ENCODE measurements at places on chromosomes 2 and 18. TPM values are rescaled to one million over a fixed set of nuclear protein-coding genes. Genes with fewer than 3 reads are reported as not detected.

- no peak overlapping the region for H3K27ac ChIP-seq
- no peaks in the 10 kb centered on the region for H3K4me1 ChIP-seq
- no peak for DNase-seq
- H3K36me3 ChIP-seq = no peaks in the 10 kb centered on the region
- no peaks in the 10 kb centered on the region for H3K27me3 ChIP-seq
These were observed 99.4 kb upstream of the MYCN start for GRCh38 chr2:15840969-15841368.

- peaks cover 29% of the 10 kb centered on the region for H3K36me3 ChIP-seq
- H3K27me3 ChIP-seq = no peaks in the 10 kb centered on the region
- peak overlapping the region; percentile 52 for H3K4me3 ChIP-seq
These were observed 4.7 kb downstream of the EPG5 start for GRCh38 chr18:45962461-45962860.

DNA sequence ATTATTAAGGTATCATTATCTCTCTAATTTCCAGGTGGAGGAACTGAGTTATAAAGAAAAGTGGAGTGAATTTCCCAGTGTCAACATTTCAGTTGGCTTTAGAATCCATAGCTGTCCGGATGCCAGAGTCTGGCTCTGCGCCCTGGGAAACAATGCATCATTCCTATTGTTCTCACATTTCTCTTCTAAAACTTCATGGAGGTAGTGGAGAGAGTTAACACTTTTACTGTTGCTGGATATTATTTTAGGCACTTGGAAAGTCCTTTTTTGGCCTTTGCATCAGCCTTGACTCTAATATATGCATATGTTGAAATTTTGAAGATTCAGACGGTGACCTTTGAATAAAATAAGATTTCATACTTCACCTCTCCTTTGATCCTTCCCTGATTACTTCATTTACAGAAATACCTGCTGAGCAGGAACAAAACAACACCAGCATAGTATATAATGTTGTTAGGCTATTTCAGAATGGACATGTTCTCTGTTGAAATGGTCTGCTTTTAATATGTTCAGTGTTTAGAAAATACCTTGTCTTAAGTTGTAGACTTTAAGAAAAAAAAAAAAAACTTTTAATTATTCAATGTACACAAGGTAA lies 148.8 kb downstream of the EPHA4 start:
- no peaks in the 10 kb centered on the region for H3K27me3 ChIP-seq
- DNase-seq = no peak
- no peak overlapping the region for H3K27ac ChIP-seq
- H3K4me1 ChIP-seq = peaks cover 2% of the 10 kb centered on the region

DNA sequence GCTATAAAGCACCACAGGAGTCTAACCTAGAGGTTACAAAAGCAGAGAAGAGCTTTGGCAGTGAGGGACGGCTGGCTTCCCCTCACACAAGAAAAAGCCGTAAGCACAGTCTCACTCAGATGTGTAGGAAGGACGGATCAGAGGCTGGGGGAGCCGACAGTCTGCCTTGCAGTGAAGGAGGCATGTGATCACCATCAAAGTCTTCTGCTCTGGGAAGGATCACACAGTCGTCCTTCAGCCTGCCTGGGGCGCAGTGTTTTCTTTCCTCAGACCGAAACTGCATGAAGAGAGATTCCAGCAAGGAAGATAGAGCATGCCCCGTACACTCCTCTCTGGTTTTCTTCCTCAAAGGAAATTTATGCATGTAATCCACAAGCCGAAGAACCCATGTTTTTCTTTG lies 24.1 kb downstream of the GATA6 start:
- no peak overlapping the region for H3K27ac ChIP-seq
- no peak overlapping the region for H3K4me3 ChIP-seq
- H3K27me3 ChIP-seq = peaks cover 15% of the 10 kb centered on the region
- H3K36me3 ChIP-seq = no peaks in the 10 kb centered on the region
- no peak for DNase-seq

DNA sequence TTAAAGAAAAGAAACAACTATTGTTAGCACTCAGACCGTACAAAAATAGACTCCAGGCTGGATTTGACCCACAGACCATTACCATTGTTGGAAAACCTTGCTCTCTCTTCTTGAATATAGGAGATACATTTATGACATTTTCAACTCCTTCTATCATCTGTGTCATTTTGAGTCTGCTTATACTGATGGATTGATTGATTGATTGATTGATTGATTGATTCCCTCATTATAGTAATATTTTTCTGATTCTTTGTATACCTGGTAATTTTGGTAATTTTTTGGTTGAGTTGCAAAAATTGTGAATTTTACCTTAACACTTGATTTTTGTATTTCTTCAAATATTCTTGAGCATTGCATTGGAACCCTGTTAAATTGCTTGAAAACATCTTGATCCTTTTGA lies 114.2 kb upstream of the KLHL29 start:
- H3K36me3 ChIP-seq = no peaks in the 10 kb centered on the region
- H3K4me1 ChIP-seq = no peaks in the 10 kb centered on the region
- no peak for DNase-seq

The IL1B gene
- not detected for total RNA-seq

The ASXL3 gene
- total RNA-seq = not detected

GRCh38 chr2:65379223-65379622 lies 53.2 kb downstream of the SPRED2 start:
- DNase-seq = no peak
- no peak overlapping the region for H3K4me3 ChIP-seq
- no peak overlapping the region for H3K27ac ChIP-seq
- H3K36me3 ChIP-seq = no peaks in the 10 kb centered on the region
- peaks cover 12% of the 10 kb centered on the region for H3K4me1 ChIP-seq
- peaks cover 53% of the 10 kb centered on the region for H3K27me3 ChIP-seq

DNA sequence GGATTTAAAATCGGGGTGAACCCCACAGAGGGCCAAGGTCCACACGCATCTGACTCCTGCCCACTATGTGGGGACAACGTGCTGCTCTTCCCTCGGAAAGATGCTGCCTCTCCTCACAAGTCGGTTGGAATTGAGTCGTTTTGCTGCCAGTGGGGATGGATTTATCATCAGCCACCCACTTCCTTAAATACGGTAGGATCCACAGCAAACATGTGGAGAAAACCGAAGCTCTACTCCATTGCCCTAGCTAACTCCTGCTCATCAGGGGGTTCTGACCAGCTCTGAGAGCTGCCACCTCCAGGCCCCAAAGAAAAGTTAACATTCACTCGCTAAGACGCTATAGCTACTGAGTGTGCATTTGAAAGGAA lies 80.9 kb downstream of the CHRNA1 start:
- peaks cover 51% of the 10 kb centered on the region for H3K4me1 ChIP-seq
- peak; percentile 28 for DNase-seq
- H3K27ac ChIP-seq = peak overlapping the region; percentile 99

GRCh38 chr2:154537024-154537423 lies 161.5 kb upstream of the KCNJ3 start:
- H3K27ac ChIP-seq = no peak overlapping the region
- H3K4me3 ChIP-seq = no peak overlapping the region
- H3K27me3 ChIP-seq = peaks cover 9% of the 10 kb centered on the region
- no peak for DNase-seq
- H3K4me1 ChIP-seq = no peaks in the 10 kb centered on the region

The ADAM23 gene
- 0.30 TPM for total RNA-seq

- H3K4me1 ChIP-seq = no peaks in the 10 kb centered on the region
- no peak for DNase-seq
These were observed 43.6 kb upstream of the OTOS start for GRCh38 chr2:240183875-240184590.

- peak overlapping the region; percentile 16 for H3K4me3 ChIP-seq
- H3K36me3 ChIP-seq = peaks cover 14% of the 10 kb centered on the region
- peak overlapping the region; percentile 87 for H3K27ac ChIP-seq
- DNase-seq = no peak
These were observed 18.1 kb downstream of the LCLAT1 start for GRCh38 chr2:30465171-30465545.

DNA sequence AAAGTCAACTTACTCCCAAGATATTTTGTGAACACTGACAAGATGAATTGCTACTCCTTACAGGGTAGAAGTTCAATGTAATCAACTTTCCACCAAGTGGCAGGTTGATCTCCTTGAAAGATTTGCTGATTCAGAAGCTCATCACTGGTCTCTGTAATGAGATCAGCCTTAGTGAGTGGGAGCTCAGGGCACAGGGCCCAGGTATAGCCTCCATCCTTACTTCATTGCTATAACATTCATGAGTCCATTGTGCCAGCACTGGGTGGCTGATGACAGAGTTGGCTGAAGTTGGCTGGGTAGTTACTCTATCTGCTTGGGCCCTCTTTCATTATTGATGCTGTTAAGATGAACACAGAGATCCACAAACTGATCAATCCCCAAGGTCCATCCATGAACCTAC lies 379.0 kb downstream of the IRS1 start:
- H3K27ac ChIP-seq = no peak overlapping the region
- H3K27me3 ChIP-seq = peaks cover 11% of the 10 kb centered on the region
- H3K4me1 ChIP-seq = peaks cover 11% of the 10 kb centered on the region
- H3K4me3 ChIP-seq = no peak overlapping the region
- no peaks in the 10 kb centered on the region for H3K36me3 ChIP-seq

DNA sequence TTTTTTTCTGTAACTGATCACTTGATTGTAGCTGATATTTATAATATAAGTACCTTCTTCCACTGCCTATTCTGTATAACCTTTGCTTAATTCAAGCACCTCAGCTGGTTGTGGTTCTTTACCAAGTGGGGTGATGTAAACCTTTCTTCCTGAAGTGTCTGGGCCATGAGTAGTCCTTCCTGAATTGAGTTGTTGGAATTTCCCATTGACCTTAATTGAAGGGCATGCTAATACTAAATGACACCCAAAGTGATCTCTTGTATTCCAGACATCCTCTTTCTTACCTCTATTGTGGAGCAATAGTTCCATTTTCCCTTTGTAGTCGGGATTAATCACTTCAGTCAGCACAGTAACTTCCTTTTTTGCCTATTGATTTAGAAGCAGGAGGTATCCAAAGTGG lies 1496.8 kb upstream of the CELF4 start:
- no peak for DNase-seq
- no peaks in the 10 kb centered on the region for H3K4me1 ChIP-seq
- no peaks in the 10 kb centered on the region for H3K36me3 ChIP-seq
- no peak overlapping the region for H3K27ac ChIP-seq

The EGR4 gene
- total RNA-seq = not detected

The ZC3H15 gene
- 73.2 TPM for total RNA-seq
